MV-4-11 (cell line): ENCODE measurements at places on chromosomes 4 and X.
A peak's percentile ranks its signal among the peaks of the same experiment; 100 is the strongest.

- no peak for DNase-seq
These were observed 34.1 kb upstream of the ZNF81 start for GRCh38 chrX:47802589-47802988.

DNA sequence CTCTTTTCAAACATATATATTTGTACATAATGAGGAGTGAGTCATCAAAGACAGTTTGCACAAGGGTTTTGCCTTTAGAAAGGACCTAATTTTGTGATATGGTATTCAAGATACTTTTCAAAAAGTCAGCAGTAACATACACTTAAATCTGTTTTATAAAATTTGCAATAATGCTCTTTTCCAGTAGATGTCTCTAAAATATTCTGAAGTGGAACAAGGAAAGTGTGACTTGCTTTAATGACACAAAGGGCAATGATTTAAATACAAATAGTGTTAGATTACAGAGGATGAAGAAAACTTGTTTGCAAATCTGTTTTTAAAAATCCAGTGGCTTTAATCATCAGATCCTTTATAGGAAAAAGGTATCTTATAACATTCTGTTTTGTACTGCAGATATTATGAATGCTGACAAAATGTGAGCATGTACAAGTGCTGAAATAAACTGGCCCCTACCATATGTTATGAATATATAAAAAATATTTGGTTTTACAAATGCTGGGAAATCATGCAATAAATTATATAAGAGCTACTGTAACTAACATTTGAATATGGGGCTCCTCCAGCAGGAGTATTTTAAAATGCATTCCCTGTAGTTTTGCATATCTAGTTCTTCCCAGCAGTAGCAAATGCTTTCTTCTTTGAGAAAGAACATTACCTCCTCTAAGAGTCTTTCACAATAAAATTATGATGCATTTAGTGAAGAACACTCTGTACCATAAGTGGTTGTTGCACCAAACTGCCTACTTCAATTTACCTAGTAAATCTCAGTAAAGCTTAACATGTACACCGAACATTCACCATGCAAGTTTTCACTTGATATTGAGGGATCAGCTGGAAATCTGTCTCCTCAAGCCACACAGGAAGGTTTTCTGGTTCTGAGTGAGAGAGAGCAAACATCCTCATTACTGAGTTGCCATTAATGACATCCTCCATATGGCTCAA, 20.2 kb downstream of the MMRN1 start:
- DNase-seq = no peak

DNA sequence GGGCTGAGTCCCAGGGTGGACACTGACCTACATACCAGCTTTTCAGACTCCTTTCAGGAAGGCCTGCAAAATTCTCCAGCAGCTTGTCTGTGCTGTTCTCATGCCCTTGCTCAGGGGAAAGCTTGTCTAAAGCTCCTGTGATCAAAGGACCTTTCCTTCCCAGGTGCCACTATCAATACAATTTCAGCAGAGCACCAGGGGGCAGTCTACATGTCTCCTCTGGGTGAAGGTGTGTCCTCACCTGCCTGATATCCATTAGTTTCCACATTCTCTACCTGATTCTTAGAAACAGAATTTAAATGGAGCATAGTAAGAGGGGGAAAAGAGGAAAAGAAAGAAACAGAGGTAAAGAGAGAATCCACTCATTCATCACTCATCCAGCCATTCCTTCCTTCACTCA, 114.2 kb downstream of the PPARGC1A start:
- DNase-seq = no peak

GRCh38 chr4:122163767-122164166, 11.6 kb downstream of the BLTP1 start:
- peak; percentile 21 for DNase-seq

DNA sequence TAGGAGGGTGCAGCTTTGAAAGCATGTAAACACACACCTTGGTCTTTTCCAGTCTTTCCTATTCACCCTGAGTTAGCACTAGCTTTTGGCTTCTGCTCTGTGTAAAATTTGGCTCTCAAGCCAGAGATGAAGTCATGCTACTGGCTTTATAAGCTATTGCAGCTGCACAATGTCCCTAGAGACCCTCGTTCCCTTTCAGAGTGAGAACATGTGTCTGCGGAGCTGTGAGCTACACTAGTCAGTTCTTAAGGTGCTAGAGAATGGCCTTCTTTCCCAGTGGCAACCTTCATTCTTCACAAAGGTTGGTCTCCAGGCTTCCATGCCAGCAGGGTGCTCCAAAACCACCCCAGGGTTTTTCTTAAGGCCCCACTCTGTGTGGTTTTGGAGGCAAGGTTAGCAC, 199.1 kb downstream of the SPATA18 start:
- no peak for DNase-seq

DNA sequence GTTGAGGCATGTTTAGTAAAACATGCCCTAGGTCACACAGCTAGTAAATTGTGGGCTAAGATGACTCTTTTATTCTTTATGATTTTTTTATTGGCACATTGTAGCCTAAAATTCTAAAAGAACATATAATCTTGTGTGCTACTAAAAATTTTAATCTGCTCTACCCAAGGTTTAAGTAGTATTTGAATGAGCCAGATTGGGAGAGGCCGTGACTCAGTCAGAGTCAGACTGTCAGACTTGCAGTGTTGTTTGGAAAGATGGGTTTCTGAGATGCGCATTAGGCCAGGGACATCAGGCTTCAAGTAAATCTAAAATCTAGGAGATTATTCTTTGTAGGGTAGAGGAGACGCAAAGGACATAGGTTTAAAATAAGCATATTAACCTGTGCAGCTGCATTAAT, 30.7 kb upstream of the TMPRSS11E start:
- DNase-seq = no peak

DNA sequence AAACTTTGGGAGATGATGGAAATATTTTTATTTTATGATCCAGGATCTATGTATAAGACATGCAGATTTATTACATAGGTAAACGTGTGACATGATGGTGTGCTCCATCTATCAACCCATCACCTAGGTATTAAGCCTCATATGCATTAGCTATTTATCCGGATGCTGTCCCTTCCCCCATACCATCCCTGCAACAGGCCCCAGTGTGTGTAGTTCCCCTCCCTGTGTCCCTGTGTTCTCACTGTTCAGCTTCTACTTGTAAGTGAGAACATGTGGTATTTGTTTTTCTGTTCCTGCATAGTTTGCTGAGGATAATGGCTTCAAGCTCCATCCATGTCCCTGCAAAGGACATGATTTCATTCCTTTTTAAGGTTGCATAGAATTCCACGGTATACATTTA, 28.1 kb upstream of the ZCCHC4 start:
- DNase-seq = no peak

DNA sequence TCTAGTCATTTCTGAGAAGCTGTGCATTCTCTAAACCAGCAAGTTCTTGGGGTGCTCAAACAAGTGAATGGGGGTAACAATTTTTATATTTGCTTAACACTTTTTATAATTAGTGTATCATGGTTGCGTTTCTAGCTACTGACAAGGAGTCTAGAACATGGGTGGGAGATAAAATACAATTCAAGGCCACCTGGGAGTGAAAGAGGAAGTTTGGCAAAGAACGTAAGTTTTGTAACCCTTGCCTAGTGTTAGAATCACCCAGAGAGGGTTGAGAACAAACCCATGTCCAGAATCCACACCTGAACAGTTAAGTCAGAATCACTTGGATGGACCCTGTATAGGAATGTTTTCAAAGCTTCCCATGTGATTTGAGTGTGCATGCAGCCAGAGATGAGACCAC, 92.7 kb downstream of the AFF2 start:
- DNase-seq = no peak

GRCh38 chr4:37726666-37727065, 40.5 kb upstream of the RELL1 start:
- DNase-seq = no peak

GRCh38 chr4:22241415-22241814, 274.5 kb downstream of the ADGRA3 start:
- DNase-seq = no peak

DNA sequence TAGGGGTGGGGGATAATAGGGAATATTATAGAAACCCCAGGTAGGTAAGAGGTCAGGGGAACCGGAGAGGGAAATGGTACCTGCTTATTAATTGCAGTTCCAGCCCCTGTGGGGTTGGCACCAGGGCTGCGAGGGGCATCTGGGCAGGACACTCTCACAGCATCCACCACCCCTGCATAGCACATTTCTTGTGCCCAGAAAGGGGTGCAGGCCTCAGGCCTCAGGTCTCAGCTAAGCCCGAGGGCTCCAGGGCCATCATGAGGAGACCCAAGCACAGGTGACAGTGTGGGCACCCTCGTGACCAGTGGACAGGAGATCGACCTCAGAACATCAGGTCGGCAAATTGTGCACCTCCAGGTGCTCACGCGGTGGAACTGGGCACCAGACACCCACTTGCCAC, 164.7 kb downstream of the EVC2 start:
- no peak for DNase-seq
